ENCODE measurements at places on chromosomes 13 and 19.

- no peak for DNase-seq
Observed at GRCh38 chr13:69243366-69243765, 864.3 kb upstream of the ATXN8OS start.

DNA sequence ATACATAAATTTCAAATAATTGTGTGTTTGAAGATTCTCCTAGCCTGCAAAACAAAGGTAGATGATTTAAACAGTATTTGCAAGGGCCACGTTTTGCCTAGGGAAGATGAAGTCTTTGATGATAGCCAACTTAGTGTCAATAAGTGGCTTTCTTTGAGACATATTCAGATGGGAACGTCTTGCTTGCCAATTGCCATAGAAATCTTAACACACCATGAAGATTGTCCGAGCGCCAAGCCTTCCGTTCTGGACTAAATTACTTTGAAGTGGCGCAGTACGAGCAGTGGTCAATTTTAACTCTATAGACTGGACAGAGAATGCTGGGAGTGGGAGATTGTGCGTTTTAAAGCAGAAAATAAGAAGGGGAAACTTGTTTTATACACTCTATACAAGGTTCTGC is 9.9 kb downstream of the ZIC5 start:
- no peak for DNase-seq

DNA sequence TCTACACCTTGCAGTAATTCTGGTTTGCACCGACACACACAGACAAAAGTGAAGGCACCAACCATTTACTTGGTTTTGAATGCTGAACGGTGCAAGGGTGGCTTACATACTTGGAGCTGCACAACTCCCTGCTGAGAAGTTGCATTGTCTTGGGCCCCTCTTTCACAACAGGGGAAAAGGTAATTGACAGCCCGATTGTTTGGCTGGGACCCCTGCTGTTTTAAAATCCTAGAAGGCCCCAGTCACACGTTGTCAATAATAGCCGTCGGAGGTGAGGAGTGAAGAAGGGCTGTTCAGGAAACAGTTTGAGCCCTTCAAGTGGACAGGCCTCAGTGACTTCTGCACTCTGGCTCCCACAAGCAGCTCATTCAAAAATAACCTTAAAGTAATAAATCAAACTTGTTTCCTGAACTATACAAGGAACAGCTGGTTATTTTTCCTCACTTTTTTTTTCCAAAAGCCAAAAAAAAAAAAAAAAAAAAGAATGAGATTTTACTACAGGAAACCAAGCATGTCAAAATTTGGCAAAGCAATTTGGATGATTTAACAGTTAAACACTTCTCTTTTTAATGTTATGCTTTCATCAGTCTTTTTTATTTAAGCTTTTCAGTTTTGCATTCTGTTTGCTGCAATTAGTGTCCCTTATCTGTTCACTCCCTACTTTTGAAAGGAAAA is 19.0 kb upstream of the SPRY2 start:
- DNase-seq: peak; percentile 47

GRCh38 chr19:903266-903797 is 9.7 kb downstream of the R3HDM4 start:
- no peak for DNase-seq

DNA sequence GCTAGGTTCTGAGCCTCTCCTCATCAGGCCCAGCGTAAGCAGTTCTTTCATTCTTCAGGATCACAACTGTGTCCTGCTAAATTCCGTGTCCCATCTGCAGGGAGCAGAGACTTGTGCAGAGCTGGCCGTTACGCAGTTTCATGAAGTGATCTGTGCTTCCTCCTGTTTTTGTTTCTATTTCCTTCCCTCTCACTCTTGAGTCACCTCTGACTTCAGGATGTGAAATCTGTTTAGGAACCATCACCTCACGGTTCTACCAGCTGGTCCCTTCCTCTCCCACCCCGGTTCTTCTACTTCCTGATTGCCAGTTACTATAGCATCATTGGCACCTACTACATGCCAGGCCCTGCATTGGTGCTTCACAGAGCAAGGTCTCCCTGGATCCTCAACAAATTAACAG is 8.5 kb downstream of the MAU2 start:
- no peak for DNase-seq

- no peak for DNase-seq
Observed at GRCh38 chr13:101917475-101917810, 465.0 kb downstream of the ITGBL1 start.

DNA sequence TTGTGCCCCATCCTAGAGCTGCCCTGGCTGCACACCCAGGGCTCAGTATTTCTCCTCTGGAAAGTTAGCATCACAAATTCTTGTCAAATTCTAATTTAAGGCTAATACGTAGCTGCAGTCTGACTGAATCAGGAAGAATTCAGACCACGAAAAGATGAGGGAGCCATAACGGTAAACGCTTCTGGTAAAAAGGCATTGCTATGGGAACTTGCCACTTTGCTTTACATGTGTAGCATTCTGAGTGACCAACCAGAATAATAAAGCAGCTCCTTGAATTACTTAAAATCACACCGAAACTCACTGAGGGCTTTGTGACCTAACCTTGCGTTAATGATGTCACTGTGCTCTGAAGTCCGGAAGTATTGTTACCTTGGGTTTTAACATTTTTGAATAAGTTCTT is 286.6 kb upstream of the TMTC4 start:
- DNase-seq: no peak

DNA sequence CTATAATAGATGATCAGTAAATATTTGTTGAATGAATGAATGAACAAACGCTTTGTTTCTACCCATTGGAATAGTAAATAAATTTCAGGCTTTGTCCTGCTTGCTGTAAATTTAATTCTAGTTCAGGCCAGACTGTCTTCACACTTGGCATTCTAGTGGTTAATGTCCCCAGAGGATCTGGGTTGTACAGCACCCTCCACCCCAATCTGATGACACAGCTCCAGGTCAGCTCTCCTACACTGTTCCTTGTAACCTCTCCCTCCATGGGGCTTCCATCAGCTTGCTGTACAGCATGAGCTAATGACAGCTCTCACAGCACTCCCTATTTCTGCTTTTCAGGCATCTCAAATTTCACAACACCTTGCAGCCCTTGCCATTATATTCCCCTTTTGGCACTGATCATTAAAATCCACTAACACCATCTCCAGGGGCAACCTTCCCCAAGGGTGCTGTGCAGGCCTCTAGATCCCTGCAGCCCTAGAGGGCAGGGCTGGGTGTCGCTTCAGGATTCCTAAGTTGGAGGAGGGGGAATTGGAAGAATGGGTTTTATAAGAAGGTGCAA is 12.7 kb upstream of the KL start:
- no peak for DNase-seq

GRCh38 chr13:21673789-21674489 is 3.1 kb downstream of the FGF9 start:
- DNase-seq: peak; percentile 28

DNA sequence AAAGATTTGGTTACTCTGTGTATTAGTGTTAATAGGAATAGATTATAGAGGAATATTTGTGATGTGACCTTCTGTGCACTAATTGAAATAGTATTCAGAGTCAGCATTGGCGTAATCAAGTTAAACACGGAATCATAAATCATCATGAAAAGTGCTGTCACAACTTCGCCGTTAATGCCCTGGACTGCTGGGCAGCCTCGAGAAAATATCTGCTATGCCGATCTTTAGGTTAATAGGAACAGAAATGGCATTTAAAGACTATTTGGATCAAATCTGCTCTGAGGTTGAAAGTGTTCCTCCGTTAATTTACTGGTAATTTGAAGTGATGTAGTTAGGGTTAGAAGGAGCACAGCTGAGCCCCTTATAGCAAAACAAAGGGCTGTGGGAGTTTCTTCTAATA is 219.0 kb downstream of the MZT1 start:
- DNase-seq: no peak
